ENCODE measurements at places on chromosomes 6 and 20. TPM values are rescaled to one million over a fixed set of nuclear protein-coding genes. Genes with fewer than 3 reads are reported as not detected.
A peak's percentile ranks its signal among the peaks of the same experiment; 100 is the strongest.

DNA sequence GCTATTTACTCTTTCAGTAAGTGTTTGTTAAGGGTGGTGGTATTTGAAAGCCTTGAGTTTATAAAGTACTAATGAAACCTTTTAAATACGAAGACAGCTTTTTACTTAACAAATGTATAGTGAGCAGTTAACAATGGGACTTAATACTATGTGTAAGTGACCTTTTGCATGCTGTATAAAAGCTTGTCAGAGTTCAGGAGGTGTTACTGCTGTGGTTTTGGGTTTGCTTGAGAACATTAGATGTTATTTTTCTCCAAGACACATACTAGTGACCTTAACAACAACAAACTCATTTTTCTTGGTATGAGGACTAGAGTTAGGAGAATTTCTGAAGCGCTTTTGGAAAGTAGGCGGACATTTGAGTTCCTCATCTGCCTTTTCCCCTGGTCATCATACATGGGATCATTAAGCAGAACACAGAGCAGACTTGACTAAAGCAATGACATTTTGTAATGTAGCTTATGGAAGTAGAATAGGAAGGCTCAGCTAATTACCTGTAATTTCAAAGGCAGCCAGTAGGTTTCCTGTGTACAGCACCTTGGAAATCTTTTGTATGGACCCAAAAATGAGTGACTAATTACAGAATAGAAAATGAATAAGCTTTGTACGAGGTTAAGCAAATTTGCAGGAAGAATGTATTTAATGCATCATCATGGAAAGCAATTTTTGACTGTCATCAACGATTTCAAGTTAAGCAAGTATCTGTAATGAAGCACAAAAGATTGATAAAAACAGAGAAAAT, 14.1 kb downstream of the CDYL start:
- no peak for ATAC-seq

DNA sequence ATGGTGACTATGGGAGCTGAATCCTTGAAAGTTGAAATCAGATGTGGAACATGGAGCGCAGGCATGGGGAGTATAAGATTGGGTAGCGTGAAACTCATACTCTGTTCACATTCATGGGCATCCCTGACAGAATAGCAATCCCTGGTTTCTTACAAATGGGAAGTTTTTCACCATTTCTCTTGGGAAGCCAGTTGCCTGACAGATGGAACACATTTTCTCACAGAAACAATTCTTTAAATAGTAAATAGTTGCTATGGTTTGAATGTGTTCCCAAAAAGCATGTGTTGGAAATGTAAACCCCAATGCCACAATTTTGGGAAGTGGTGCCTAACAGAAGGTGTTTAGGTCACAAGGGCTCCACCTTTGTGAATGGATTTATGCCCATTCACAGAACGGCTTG, 262.8 kb upstream of the HS3ST5 start:
- ATAC-seq = no peak

GRCh38 chr20:36261389-36262105, 25.3 kb downstream of the AAR2 start:
- no peak for ATAC-seq

DNA sequence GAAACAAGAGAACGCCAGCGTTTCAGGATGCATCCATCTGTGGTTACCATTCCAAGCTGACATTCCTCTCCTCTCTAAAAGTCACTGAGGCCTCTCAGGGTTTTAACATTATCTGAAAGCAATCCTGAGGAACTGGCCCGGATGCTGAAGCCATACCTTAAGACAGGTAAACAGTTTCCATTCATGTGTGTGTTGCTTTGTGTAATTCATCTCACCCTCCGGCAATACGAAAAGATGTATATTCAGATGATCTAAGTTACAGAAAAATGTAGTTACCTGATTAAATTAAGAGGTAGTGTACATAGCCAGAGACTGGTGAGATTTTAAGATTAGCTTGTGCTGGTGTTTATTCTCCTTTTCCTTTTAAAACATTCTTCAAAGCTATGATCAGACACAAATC, 68.4 kb upstream of the BACH2 start:
- ATAC-seq = no peak

DNA sequence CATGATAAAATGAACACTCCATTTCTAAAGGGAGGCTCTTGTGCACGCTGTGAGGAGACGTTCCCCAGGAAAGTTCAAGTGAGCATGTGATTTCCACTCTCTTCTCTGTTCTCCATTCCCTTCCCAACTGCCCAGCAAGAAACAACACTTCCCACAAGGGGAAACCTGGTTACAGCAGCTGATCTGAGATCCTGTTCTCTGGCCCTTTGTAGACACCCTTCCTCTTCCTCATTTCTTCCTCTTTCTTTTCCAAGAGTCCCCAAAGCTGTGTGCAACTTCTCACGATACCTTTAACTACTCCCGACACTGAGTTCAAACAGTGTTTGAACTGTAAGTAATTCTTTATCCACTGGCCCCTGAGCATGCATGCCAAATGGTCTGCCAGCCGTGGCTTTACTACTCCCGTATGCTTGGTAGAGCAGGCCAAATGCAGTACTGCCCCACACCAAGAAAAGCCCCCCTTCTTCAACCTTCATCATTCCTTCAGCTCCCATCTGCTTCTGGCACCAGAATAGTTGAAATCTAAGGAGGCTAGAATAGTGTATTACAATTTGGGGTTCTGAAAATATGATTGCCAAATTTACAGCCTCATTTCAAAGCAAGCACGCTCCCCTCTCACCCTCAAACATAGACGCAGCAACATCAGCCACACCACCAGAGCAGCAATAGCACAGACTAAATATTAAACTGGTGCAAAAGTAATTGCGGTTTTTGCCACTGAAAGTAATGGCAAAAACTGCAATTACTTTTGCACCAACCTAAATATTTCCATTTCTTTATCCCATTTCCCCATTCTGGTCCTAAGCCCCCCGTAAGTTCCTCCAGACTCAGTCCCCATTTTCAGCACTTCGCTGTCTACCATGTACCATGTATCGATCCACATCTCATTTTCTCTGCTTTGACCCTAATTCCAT, 4.3 kb downstream of the HLA-DMB start:
- ATAC-seq = no peak

DNA sequence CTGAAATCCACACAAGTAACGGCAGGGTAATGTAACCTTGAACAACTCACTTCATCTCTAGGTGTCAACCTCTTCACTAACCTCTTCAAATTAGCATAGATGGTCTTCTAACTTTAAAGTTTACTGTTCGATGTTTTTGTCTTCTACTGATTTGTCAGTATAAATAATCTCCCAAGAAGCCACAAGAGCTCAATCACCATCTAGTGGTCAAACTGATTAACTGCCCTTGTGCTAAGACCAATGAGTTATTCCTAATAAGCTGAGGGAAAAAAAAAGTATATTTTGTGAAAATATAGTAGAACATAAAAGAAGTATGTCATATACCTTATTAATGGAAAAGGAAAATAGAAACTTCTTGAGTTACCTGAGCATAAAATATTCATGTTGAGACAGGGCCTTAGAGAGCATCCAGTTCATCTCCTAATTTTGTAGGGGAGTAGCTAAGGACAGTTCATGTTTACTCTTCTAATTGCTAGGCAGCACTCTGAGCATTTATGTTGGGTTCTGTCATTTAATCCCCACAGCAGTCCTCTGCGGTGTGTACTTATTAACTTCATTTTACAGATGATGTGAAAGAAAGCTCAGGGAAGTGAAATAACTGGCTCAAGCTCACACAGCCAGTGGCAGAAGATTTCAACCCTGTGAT, 317.1 kb downstream of the ESR1 start:
- peak; percentile 50 for ATAC-seq

DNA sequence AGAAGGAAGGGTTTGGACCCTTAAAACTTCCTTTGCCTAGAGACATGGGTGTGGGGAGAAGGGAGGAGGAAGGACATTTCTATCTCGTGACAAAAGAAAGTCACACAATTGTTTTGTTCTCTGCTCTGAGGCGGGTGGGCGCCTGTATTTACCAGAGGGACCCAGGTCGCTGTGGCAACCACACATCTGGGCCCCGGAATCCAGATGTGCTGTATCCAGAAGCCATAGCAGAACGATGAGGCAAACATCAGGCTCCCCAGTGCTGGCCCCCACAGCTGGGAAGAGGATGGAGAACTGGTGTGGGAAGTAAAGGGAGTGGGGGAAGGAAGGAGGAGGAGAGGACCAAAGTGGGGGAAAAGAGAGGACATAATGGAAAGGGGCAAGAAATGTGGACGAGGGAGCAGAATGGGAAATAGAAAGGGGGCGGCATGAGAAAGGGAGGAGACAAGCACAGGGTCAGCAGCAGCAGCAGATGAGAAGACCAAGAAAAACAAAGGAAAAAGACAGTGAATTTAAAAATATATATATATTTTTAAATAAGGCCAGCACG, 3.4 kb upstream of the TNXB start:
- no peak for ATAC-seq

DNA sequence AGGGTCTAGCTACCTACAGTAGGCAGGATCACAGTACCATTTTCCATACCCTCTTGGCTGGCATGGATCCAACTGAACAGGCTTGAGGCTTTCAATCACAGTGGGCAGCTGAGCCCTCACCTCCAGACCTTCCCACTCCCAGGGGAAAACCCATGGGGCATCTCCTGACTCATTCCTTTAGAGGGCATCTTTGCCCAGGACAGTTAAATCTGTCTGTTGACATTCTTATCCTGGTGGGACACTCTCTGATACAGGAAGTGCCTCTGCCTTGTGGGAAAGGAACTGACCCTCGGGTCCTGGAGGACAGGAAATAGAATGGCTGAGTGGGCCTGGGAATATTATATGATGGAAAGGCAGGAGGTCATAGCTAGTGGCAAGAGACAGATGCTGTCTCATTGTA, 10.2 kb upstream of the EPB41L1 start:
- ATAC-seq = no peak

DNA sequence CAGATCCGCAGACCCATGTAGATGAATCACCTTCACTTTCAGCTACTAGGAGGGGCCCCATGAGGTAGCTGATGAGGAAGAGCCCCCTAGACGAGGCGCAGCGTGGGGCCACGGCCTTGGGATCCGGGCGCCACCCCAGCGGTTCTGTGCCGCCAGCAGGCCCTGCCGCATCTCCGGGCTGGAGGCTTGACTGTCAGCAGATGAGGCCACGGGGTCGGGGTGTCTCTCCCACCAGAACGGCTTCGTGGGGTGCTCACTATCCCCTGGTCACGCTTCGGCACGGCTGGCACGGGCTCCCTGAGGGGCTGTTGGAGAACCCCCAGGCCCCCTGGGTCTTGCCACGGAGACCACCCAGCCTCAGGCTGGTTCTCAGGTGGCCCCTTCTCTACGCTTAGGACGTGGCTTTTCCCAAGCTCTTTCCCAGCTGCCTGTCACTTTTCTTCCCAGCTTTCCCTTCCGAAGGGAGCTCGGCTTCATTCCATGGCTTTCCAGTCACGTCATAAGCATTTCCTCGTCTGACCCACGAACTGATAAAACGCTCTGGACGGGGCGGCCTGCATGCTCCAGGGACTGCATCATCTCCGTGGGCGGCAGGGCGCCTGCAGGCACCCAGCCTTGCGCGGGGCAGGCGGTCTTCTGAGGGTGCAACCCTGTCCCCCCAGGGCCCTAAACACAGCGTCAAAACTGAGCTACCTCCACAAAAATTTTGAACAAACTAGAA, 85.9 kb downstream of the THBS2 start:
- no peak for ATAC-seq

DNA sequence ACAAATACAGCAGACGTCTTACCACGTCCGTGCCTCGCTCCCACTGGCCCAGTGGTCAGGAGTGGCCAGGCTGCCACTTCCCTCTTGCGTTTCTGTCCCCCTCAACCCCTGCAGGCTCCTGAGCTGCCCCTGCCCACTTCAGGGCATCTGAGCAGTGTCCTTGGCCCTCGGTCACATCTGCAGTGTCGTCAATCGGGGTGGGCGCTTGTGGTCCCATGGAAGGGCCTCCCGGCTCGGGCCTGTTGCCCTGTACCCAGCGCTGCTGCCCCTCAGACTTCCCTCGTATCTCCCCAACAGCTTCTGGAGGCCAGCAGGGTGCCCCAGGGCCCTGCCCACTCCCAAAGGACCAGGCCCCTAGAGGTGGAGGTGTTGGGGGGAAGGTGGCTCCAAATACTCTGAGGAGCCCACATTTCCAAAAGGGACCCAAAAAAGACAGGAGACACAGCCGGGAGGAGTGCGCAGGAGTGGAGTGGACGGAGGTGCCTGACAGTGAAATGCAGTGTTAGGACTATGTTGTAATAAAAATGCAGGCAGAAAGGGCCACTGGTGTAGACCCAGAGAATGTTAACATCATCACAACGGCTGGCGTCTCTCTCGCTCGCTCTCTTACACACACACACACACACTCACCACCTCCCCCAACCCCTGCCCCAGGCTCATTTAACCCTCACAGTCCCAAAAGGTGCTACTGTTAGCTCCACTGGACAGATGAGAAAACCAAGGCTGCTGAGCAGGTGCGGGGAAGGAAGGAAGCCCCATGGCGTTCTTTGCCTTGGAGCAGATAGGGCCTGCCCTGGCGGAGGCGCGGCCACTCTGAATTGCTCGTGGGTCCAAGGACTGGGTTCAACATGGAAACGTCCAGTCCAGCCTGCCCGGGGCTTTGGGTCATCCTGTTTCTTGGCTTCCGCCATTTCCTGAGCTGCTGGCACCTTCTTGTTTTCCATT, 343.9 kb downstream of the ZFAND3 start:
- ATAC-seq = no peak

The RAET1L gene
- total RNA-seq = not detected

The MYBL2 gene
- total RNA-seq = 1.8 TPM

The NR2E1 gene
- not detected for total RNA-seq

The TRIM38 gene
- 24.1 TPM for total RNA-seq

The GTF2H4 gene
- total RNA-seq = 23.7 TPM

The DLL1 gene
- 6.9 TPM for total RNA-seq

The SLC29A1 gene
- total RNA-seq = 18.6 TPM

The KCNK15 gene
- total RNA-seq = 0.47 TPM

Measured in motor neuron (in vitro differentiated cells).